ENCODE measurements at places on chromosomes 6 and 20. TPM values are rescaled to one million over a fixed set of nuclear protein-coding genes. Genes with fewer than 3 reads are reported as not detected.

DNA sequence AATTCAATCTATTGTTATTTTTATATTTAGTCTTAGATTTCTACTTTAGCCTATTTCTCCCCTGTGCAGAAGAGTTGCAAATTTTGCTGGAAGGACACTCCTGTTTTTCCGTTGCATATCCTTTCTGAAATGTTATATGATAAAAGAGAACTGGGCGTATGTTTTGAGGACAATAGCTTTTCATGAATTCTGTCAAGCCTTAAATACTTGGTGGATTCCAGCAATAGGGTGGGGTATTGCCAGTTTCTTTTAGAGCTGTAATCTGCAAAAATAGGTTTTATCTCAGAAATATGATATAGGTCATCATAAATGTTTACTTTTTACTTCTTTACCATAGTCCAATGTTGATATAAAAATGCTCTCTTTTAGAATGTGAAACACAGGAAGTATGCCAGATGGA lies 42.0 kb downstream of the VTA1 start:
- DNase-seq = no peak

DNA sequence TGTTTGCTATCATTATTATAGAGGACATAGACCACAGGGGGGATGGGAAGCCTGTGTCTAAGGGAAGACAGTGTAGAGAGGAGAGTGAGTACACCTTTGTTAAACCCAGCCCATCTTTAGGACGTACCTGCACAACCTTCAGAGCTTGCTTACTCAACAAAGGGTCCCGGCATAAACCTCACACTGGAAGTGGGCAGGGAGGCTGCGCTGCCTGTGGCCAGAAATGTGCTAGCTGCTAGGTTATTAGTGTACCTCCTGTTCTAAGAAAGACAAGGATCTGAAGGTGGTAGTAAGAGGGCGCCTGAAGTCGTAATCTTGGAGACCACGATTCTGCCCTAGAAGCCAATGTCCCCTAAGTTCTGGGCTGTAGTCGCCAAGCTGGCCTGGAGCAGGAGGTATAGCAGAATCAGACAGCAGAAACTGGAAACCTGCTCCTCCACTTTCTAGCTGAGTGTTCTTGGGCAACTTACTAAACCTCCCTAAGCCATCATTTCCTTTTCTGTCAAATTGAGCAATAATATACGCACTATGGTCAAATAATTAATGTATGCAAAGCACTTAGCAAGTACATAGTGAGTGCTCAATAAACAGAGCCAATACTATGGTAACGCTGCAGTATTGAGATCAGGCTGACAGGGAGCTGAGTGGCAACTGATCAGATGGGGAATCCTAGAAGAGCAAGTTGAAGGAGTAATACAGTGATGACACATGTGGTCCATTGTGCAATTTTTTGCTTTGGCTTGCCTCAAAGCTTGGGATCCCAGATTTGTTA lies 16.8 kb upstream of the AKIRIN2 start:
- no peak for DNase-seq

- DNase-seq = no peak
These were observed 105.6 kb downstream of the ELOVL4 start for GRCh38 chr6:79841577-79842375.

DLK2 gene
- 1.4 TPM for total RNA-seq

PROKR2 gene
- not detected for total RNA-seq
